ENCODE measurements at places on chromosomes 5 and 9.

DNA sequence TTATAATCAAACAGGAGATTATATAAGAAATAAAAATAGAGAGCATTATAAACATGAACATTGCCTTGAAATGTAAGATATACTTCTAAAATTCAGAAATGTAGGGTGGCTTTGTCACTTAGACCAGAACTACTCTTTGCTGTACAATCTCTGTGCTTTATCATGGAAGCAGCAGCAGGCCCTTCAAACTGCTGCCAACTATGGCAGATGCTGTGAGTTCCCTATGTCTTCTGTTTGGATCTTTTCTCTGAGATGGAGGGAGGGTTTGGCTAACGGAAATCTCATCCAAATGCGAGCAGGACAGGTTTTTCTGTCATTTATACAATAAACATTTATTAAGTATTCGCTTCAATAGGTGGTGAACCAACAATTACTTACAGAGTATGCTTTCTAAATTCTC, 34.8 kb upstream of the RICTOR start:
- DNase-seq, result no peak

DNA sequence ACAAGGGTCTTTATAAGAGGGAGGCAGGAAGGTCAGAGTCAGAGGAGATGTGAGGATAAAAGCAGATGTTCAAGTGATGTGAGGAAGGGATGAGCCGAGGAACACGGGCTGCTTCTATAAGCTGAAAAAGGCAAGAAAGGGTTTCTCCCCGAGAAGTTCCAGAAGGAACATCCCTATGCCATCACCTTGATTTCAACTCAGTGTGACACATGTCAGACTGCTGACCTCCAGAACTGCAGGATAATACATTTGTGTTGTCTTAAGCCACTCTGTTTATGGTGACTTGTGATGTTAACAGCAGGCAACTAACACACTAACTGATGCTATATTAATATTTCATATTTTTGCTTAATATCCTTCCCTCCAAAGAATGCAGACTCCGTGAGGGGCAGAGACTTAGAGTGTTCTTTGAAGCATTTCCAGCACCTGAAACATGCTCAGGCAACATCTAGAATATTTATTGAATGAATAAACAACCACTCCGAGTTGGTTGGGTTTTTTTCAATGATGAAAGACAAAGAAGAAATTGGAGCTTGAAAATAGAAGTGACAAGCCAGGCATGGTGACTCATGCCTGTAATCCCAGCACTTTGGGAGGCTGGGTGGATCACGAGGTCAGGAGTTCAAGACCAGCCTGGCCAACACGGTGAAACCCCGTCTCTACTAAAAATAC, 77.6 kb upstream of the ADRA1B start:
- DNase-seq, result no peak

DNA sequence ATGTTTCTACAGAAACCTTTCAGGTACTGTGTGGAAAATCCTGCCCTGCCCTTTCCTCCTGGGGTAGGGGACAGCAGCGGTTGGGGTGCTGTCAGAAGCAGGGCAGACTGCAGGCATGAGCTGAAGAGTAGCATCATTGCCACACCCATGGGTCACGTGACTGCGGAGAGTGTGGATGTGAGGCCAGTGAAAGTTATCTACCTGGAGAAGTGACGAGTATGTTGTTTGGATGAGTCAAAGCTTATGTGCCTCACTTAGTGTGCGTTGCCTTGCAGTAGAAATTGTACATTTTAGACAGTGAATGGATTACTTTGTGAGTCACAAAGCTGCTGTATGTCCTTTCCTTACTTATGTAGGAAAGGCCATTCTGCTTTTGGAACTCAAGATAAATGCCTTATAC, 21.7 kb upstream of the ACTBL2 start:
- no peak for DNase-seq

DNA sequence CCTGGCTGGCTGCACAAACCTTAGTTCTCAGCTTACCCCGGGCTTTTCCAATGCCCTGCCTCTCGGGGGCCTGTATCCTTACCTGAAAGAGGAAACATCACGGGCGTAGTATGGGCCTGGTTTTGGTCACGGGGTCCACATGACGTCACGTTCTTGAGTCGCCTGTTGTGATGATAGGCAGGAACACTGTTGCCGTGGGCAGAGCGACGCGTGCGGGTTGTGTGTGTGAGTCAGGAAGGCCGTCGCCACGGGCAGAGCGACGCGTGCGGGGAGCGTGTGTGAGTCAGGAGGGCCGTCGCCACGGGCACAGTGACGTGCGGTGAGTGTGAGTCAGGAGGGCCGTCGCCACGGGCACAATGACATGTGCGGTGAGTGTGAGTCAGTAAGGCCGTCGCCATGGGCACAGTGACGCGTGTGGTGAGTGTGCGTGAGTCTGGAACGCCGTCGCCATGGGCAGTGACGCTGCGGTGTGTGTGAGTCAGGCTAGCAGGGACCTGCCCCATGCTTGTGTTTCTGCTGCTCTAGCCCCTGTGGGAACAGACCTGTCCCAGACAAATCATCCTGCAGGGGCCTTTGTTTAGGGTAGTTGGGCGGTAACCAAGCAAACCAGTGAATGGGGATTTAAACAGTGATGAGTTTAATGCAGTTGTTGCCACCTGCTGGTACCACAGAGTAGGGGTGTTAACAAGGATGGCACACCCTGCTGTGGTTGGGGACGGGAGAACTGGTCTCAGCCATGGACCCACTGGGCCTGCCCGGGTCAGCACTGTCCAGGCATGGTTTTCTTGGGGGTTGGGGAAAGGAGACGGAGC, 19.8 kb downstream of the TRIP13 start:
- DNase-seq, result peak; percentile 47

DNA sequence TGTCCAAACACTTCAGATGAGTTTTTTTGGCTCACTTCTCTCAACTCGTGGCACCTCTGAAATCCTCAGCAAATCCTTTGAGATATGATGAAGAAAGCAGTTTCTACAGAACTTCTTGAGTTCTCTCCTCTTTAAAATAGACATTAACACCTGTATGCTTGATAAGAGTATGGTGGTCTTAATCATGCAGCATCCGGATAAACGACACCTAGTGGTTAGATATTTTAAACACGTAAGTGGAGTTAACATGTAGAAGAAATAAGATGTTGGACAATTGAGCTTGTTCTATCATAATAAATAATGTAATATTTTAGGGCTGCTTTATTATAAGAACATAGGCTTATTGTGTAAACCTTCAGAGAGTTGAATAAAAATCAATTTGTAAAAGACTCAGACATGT, 324.8 kb downstream of the CYLC2 start:
- no peak for DNase-seq

GRCh38 chr5:55429221-55429612, 105.5 kb downstream of the PLPP1 start:
- no peak for DNase-seq

DNA sequence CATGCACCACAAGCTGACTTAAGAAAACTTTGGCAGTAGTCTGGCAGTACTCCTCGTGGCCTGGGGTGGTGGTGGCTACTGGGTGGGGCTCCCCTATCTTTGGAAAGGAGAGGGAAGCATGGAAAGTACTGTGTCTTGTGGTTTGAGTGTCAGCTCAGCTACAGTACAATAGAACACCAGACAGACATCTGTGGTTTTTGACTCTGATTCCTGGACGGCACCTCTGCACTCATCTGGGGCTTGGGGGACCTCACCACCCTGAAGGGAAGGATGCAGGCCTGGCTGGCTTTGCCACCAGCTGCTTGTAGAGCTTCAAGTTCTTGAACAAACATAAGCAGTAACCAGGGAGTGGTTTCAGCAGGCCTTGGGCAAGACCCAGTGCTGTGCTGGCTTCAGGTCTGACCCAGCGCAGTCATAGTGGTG, 40.6 kb downstream of the TNFSF8 start:
- no peak for DNase-seq

GRCh38 chr5:101091902-101092301, 188.8 kb upstream of the ST8SIA4 start:
- no peak for DNase-seq

DNA sequence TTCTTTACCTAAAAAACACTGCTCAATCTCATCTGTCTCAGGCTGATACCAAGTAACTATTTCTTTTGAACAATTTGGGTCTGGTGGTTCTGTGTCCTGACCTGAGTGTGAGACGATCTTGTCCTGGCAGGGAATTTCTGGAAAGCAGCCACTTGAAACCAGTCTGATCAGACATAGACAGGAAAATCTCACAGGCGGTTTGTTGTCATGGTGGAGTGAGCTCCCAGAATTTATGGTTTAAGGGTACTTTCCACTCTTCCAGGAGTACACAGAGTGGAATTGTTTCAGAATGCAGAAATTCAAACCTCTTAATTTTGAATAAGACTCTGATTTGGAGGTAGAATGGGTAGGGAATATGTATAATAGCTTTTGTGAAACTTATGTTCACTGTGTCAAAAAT, 268.2 kb downstream of the ISL1 start:
- no peak for DNase-seq

- DNase-seq, result no peak
Measured at GRCh38 chr5:64612344-64612961, 77.8 kb upstream of the SHISAL2B start.

GRCh38 chr5:55219770-55220169, 7.3 kb downstream of the MCIDAS start:
- no peak for DNase-seq

- no peak for DNase-seq
Measured at GRCh38 chr5:58504766-58505165, 13.5 kb downstream of the GAPT start.

DNA sequence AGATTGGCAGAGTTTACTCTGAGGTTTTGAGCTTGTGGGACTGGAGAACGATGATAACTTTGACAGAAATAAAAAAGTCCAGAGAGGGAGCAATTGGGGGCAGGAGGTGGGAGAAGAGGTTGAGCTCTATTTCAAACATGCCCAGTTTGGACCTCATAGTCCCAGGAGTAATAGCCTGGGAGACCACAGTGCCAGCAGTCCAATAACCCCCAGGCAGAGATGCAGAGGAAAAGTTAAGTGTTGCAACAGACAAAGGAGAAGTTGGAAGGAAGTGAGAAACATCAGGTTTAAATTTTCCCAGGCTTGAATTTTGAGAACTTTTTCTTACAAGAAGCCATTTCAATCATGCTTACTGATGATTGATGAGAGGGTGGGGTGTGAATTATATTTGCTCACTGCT, 117.0 kb upstream of the GHR start:
- no peak for DNase-seq

DNA sequence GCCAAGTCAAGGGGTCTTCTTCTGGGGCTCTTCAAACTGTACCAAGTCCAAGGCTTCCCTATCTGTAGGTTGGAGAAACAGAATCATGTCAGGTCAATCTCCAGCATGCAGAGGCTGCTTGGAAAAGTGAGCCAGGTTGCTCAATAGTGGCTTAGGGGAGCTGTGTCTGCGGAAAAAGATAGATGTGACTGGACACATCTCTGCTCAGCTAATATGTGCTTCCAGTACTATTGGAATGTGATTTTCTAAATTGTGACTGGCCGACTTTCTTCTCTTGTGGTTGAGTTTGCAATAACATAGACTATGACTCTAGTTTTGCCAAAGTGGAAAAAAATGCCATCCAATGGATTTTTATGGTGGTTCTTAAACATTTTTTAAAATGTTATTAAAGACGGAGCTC, 136.7 kb downstream of the BOD1 start:
- DNase-seq, result no peak

GRCh38 chr9:136628268-136628667, 34.4 kb upstream of the EGFL7 start:
- DNase-seq, result no peak

- no peak for DNase-seq
Measured at GRCh38 chr5:44385291-44385900, 3.8 kb downstream of the FGF10 start.

DNA sequence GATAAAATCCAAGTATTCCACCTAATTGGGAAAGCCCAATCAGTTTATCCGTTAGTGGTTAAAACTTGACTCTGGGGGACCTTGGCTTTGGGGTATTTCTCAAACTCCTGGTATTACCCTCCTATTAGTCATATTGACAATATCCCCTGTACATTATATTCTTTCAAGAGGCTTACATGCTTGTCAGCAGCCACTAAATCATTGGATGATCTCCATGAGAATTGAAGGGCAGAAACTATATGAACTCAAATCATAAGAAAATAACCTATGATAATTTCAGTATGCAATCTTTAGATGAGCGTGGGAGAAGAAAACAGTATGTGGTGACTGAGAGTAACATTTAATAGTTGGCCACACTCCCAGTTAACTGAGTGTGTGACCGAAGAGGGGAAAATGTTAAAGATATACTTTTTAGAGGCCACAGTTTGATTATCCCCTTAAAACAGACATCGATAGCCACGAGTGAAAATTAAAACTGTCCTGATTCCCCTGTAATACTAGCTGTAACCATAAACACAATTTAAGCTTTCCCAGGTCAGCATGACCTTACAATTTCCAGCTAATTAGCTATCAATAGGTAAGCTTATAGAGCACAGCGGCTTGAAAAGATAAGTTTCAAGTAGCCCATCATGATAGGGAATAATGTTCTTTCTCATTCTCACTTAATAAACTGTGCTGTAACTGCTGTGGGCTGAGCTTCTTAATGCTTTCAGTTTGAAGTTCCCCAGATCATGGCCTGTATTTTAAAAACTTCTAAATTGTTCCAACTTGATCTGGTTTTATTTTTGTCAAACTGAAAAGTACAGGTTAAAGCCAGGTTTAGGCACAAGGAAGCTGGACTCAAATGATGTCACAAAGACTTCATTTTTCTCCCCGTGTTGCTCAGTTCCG, 58.6 kb downstream of the PUM3 start:
- no peak for DNase-seq

GRCh38 chr9:35691757-35692301, 2.1 kb upstream of the TPM2 start:
- DNase-seq, result no peak

DNA sequence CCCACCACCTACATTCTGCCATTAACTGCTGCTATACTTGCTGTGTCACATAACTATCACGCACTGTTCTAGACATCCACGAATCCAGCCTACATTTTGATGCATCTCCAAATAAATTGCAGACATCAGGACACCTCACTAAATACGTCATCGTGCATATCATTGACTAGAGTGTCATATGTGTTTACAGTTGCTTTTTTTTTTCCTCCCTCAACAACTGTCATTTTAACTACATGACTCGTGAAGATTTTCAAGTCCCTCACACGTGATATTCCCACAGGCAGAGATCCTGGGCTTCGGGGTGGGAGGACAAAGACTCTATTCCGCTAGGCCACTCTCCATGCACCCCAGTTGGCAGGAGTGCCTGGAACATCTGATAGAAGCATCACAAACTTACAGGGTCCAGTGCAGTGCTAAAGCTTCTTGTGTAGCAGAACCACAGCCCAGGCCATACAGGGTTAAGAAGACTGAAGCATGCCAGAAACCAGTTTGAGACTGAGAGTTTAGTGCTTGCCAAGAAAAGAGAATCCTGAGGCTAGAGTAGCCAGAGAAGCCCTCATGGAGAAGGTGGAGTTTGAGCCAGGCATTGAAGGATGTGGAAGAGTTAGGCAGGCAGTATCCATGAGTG, 1.1 kb downstream of the PCYOX1L start:
- DNase-seq, result no peak

DNA sequence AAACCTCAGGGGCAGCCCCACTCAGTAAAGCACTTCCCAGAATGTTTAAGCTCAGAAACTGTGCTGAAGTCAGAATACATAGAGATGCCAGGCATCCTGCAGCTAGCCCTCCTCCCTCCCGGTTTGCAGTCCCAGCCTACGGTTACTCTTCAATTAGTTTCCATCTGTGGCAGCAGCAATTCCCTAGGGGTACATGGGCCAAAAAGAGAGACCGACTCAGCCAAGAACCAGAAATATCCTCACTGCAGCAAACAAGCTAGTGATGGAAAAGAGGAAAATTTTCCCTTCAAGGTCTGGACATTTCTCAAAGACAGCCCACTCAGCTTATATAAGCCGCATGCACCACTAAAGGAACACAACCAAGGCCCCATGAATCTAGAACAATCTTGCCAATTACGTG, 89.1 kb upstream of the PPP2R2B start:
- no peak for DNase-seq

GRCh38 chr9:71250581-71250980, 129.2 kb upstream of the TRPM3 start:
- no peak for DNase-seq
